ENCODE measurements at places on chromosomes 2 and 18. TPM values are rescaled to one million over a fixed set of nuclear protein-coding genes. Genes with fewer than 3 reads are reported as not detected.

HAT1 gene
- total RNA-seq: 50.3 TPM

CNPPD1 gene
- 44.0 TPM for total RNA-seq

HOXD13 gene
- not detected for total RNA-seq

CXCR4 gene
- 52.4 TPM for total RNA-seq

ZC3H8 gene
- 7.8 TPM for total RNA-seq

CCDC121 gene
- 3.3 TPM for total RNA-seq

C18orf54 gene
- 21.4 TPM for total RNA-seq

RGPD8 gene
- 10.8 TPM for total RNA-seq

TRAF3IP1 gene
- total RNA-seq: 15.0 TPM

GRCh38 chr2:222904557-222905258, 43.9 kb downstream of the ACSL3 start:
- no peak for DNase-seq

DNA sequence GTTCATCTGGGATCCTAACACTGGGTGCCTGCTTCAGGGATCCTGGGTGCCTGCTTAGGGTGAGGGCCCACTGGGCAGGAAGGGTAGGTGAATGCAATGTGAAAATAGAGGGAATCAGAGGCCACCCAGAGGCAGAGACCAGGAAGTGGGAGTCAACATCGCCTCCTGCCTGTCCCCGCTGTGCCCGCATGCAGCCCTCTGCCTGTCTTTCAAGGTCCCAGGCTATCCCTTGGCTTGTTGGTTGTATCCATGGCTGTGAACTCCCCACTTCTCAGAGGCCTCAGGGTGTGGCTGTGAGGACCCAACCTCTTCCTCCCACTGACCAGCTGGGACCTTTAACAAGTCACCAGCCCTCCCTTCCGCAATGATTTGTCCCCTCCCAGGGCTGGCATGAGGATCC, 26.5 kb downstream of the PSD4 start:
- no peak for DNase-seq

GRCh38 chr2:67445652-67446268, 48.6 kb downstream of the ETAA1 start:
- DNase-seq: no peak

DNA sequence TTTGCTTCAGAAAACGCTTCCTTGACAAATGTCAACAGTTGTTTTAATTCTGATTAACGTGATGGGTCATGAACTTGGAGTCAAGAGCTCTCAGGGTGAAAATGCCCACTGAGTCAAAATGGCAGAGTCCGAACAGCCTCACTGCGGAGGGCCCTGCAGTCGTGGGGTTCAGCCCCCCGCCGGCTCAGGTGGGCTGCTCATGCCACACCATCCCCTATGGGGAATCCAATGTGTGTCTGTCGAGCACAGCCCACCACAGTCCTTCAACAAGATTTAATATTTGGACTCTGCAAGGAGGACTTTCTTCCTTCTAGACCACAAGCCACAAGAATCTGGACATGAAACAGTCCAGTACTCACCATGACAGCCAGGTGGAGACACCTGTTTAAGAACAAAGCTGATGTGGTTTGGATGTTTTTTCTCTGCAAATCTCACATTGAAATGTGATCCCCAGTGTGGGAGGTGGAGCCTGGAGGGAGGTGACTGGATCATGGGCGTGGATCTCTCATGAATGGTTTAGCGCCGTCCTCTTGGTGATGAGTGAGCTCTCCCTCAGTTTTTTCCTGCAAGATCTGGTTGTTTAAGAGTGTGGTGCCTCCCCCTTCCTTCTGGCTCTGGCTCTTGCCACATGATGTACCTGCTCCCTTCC, 201.0 kb downstream of the NDUFA10 start:
- DNase-seq: no peak

- DNase-seq: no peak
Measured at GRCh38 chr18:76139844-76140243, 355.2 kb downstream of the ZNF516 start.

DNA sequence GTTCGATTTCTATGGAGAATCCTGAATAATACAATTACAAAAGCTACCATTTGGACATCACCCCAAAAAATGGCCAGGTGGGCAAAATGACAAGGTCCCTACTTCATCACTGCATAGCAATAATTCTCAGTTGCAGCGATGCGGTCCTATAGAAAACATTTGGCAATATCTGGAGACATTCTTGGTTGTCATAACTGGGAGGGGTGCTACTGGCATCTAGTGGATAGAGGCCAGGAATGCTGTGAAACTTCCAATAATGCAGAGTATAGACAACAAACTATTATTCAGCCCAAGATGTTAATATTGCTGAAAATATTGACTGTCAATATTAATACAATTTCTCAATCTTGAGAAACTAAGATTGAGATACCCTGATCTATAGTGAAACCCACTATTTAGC, 637.8 kb upstream of the PKDCC start:
- no peak for DNase-seq

GRCh38 chr2:84966731-84967130, 4.2 kb upstream of the KCMF1 start:
- no peak for DNase-seq

DNA sequence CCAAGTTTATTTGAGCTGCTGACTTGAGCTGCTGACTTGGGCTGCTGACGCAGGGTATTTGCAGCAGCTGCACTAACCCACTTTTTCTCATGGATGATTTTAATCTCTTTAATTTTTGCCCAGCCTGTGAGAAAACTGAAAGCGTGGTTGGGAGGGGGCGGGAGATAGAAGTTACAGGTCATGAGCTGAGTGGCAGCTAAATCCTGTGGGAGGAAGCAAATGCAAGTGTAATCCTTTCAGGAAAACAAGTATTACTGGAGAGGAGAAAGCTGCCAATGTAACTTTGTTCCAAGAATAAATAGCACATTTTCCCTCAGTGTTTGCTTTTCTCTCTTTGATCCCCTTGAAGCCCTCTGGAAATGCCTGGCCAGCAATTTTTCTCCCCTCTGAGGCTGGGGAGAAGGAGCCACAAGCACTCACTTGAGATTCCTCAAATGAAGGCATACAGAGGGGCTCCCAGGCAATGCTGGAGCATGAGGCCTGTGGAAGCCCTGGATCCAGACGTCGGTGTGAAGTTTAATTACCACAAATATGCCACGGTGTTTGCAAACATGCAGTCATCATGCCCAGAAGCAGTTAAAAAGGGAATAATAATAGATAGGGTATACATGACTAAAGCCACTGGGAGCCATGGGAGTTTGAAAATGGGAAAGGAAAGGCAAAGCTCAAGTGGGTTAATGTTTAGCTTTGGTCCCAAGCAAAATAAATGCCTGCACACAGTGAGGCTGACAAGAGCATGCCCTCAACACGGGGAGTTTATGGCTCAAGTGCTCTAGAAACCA, 10.4 kb upstream of the EVA1A start:
- DNase-seq: peak; percentile 55

DNA sequence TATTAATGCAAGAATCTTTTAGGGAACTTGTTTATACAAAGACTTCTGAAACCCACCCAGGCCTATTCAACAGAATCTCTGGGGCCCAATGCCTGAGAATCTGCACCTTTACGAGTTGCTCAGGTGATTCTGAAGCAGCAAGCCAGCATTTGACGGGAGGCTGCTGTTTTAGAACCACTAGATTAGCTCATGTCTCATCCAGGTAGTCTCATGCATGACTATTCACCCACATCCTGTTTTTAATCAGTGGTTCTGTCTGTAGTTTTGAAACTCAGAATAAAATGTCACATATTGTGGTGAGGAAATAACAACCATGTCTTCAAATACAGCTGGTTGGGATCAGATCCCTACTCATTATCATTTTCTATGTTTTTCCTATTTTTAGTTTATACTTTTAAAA, 39.5 kb downstream of the CYTIP start:
- DNase-seq: no peak

DNA sequence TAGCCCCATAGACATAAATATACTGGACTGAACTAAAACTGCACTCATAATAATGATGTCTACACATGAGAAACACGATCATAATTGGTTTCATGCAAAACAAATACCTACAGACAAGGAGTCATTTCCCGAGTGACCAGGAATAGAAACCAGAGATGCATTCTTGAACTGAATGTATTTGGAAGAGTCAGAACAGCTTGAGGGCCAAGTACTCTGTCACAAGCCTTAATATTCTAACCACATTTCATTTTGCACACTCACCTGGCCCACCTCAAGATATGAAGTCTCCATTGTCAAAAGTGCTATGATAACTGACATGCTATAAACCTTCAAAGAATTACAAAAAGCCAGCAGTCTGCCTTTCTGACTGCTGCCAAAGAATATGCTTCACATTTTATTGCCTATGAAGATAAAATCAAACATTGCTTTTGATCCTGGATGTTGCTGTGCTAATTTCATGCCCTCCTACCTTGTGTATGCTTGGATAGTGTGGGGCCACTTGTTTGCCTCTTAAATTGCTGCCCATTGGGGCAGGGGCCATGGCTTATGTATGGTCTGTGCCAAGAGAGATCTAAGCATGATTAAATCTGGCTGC, 18.9 kb upstream of the ASAP2 start:
- no peak for DNase-seq

DNA sequence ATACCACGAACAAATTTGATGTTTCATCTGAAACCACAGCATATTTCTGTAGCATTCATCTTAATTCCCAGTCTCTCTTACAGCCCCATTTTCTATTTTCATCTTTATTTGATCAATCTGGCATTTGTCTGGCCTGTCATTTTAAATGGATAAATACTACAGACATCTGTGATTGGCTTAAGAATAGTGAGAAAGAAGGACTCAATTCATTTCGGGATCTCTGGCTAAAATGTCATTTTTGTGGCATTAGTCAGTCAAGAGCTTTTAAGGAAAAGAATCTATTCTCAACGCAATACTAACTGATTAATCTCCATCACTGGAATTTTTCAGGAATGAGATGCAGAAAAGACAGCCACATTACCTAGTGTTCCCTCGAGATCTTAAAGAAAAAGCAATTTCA, 585.9 kb downstream of the IRS1 start:
- DNase-seq: no peak

GRCh38 chr2:71564790-71565189, 111.4 kb downstream of the DYSF start:
- DNase-seq: no peak

GRCh38 chr2:226673314-226673723, 126.3 kb downstream of the IRS1 start:
- DNase-seq: no peak

DNA sequence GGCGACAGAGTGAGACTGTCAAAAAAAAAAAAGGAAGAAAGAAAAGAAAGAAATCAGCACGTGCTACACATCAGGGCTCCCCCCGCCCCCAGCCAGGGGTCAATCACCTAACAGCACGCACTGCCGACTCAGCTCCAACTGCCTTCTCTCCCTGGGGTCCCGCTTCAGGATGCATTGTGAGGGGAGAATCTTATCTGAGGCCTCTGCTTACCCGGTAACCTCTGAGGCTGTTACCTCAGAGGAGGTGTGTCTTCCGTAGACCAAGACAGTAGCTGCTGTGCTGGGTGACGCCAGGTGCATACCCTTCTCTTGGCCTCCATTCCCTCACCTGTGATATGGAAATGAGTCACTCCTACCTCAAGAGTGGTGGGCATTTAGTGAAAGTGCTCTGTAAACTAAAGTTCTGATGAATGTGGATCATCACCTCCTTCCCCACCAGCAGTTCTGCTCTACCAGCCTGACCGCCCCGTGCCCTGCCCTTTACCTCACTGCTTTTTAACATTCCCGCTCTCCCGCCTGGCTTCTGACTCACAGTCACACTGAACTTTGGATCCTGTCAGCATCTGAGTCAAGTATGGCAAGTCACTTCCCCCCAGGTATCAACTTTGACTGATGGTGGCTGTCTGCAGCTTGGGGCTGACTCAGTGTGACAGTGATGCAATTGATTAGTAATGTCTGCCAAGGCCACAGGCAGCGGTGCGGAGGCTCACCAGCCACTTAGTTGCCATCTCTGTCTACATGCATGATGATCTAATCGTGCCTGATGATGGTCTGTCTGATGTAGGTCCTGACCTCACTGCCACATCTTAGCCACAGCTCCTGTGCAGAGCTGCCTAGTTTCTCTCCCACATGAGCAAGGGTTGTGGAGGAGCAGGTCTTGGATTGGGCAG, 20.1 kb downstream of the ARID5A start:
- peak; percentile 43 for DNase-seq

GRCh38 chr2:3349211-3349693, 28.4 kb downstream of the EIPR1 start:
- DNase-seq: no peak

- DNase-seq: no peak
Measured at GRCh38 chr2:156147594-156148330, 184.8 kb downstream of the NR4A2 start.

GRCh38 chr2:150812664-150813367, 325.3 kb upstream of the RND3 start:
- DNase-seq: no peak

DNA sequence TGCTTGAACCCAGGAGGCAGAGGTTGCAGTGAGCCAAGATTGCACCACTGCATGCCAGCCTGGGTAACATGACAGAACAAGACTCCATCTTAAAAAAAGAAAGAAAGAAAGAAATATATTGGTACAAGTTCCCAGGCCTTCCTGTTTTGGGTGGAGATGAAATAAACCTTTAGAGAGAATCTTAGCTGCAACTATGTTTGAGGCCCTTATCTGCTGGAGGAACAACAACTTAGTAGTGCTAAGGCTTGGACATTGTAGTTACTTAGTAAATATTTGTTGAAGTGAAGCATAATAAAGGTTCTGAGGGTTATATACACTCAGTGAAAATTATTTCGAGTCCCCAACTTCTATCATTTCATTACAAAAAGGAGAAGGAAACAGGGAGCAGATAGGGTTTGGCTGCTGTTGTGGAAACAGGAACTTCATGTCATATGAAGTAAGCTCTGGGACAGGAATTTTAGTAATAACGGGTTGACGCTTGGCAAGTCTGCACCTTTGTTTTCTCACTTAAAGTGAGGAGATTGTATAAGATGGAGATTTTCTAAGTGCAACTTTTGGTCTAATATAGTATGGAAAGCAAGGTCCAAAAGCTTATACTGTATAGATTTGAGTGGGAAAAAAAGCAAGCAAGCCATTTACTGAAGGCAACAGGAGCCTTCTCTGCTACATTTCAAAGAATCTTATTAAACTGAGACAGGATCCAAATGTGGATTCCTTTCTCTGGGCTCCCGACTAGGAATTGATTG, 40.0 kb upstream of the AGPS start:
- DNase-seq: peak; percentile 63

DNA sequence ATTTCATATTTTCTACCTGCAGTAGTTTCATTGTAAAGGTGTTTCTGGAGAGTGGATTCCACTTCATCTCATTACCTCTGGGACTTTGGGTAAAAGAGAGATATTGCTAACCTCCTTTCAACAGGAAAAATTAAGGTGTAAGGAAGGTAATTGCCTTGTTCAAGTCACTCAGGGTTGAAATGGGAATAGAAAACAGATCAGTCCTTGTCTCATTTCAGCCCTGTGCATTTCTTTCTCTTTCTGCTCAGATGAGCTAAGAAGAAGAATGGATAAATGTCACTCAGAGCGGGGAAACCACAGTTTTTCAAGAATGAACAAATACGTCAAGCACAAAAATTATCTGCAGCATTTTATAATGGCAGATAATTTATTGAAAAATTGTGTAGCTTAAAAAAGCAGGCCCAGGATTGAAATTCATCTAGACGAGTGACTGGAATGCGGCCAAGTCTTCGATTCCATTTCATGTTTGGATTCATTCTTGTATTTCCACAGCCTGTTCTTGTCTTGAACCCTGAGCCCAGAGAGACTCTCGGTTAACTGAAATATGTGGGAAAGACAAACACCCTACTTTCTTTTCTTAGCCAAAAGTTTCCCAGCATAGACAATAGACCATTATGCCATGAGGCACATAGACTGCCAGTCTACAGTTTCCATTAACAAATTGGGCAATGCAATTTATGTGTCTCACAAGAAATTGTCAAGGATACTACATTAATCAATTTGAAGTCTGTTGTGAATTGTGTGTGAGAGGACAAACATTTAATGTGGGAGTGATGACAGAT, 107.9 kb downstream of the POLE4 start:
- DNase-seq: no peak
